ENCODE measurements at places on chromosomes 2 and 18. TPM values are rescaled to one million over a fixed set of nuclear protein-coding genes. Genes with fewer than 3 reads are reported as not detected.

The NFATC1 gene
- polyA plus RNA-seq, result 5.8 TPM

The SERPINB12 gene
- polyA plus RNA-seq, result not detected

The MAP3K19 gene
- polyA plus RNA-seq, result 6.2 TPM

The ERMN gene
- polyA plus RNA-seq, result 35.1 TPM

- DNase-seq, result no peak
Observed at GRCh38 chr2:224747765-224748164, 31.6 kb upstream of the CCDC195 start.

All from spinal cord (tissue), 10 donors.